Activated CD8-positive, alpha-beta memory T cell treated with anti-CD3 and anti-CD28 coated beads, Interleukin-2, amount 10 ng/mL, durations not matched to agents 7 days and 5 days (primary cell): ENCODE measurements at places on chromosomes 7 and 10.

DNA sequence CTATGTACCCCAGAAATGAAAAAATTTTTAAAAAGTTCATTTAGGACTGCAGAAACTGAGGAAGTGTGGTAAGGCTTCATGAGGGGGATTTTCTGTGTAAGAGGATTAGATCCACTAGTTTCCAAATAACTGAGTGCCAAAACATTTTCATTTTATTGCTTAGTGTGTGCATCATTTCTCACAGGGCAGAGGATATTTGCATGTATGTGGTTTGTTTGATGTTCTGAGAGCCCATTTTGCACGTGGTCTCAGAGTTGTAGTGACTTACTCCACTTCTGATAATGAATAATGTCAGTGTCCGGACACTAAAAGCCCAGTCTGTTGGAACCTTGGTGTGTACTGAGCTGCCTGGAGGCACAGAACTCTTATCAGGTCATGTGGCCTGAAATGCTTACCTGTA, 299.9 kb downstream of the AUTS2 start:
- no peak overlapping the region for H3K27ac ChIP-seq
- H3K4me1 ChIP-seq: no peaks in the 10 kb centered on the region
- peaks cover 4% of the 10 kb centered on the region for H3K27me3 ChIP-seq
- DNase-seq: no peak
- no peaks in the 10 kb centered on the region for H3K36me3 ChIP-seq
- H3K4me3 ChIP-seq: no peak overlapping the region

- H3K36me3 ChIP-seq: no peaks in the 10 kb centered on the region
- peaks cover 16% of the 10 kb centered on the region for H3K4me1 ChIP-seq
- DNase-seq: no peak
- peaks cover 17% of the 10 kb centered on the region for H3K27me3 ChIP-seq
- H3K27ac ChIP-seq: no peak overlapping the region
These were observed 19.3 kb downstream of the NEURL1 start for GRCh38 chr10:103512591-103513379.

- H3K4me3 ChIP-seq: no peak overlapping the region
- peaks cover 8% of the 10 kb centered on the region for H3K27me3 ChIP-seq
- no peak overlapping the region for H3K27ac ChIP-seq
- H3K36me3 ChIP-seq: no peaks in the 10 kb centered on the region
- no peaks in the 10 kb centered on the region for H3K4me1 ChIP-seq
These were observed 91.7 kb downstream of the ELFN1 start for GRCh38 chr7:1761774-1762173.

GRCh38 chr10:78451592-78451991, 417.9 kb downstream of the RPS24 start:
- H3K36me3 ChIP-seq: no peaks in the 10 kb centered on the region
- DNase-seq: no peak
- no peaks in the 10 kb centered on the region for H3K4me1 ChIP-seq
- no peak overlapping the region for H3K27ac ChIP-seq

GRCh38 chr10:71600849-71601248, 118.7 kb downstream of the C10orf105 start:
- no peaks in the 10 kb centered on the region for H3K27me3 ChIP-seq
- peaks cover 7% of the 10 kb centered on the region for H3K4me1 ChIP-seq
- DNase-seq: no peak
- no peak overlapping the region for H3K4me3 ChIP-seq
- H3K36me3 ChIP-seq: no peaks in the 10 kb centered on the region

GRCh38 chr10:76640806-76641205, 996.8 kb downstream of the KCNMA1 start:
- no peak overlapping the region for H3K4me3 ChIP-seq
- no peak overlapping the region for H3K27ac ChIP-seq
- H3K4me1 ChIP-seq: no peaks in the 10 kb centered on the region
- DNase-seq: no peak
- no peaks in the 10 kb centered on the region for H3K36me3 ChIP-seq
- no peaks in the 10 kb centered on the region for H3K27me3 ChIP-seq
